ENCODE measurements at places on chromosomes 3 and 15.
A peak's percentile ranks its signal among the peaks of the same experiment; 100 is the strongest.

GRCh38 chr3:13702286-13702685, 153.4 kb downstream of the FBLN2 start:
- DNase-seq, result no peak

- DNase-seq, result no peak
Observed at GRCh38 chr3:174986685-174987084, 127.6 kb downstream of the NAALADL2 start.

- peak; percentile 58 for DNase-seq
Observed at GRCh38 chr3:73100741-73101559, 39.5 kb downstream of the EBLN2 start.

DNA sequence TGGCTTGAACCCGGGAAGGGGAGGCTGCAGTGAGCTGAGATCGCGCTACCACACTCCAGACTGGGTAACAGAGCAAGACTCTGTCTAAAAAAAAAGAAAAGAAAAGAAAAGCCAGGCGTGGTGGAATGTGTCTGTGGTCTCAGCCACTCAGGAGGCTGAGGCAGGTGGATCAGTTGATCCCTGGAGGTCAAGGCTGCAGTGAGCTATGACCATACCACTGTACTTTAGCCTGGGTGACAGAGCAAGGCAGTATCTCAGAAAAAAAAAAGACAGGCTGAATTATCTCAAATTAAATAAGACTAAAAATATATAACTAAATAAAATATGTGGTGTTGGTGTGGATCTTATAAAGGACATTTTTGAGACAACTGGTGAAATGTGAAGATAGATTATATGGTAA, 20.6 kb downstream of the SMARCC1 start:
- no peak for DNase-seq

GRCh38 chr15:60917461-60918145, 311.5 kb downstream of the RORA start:
- DNase-seq, result no peak

DNA sequence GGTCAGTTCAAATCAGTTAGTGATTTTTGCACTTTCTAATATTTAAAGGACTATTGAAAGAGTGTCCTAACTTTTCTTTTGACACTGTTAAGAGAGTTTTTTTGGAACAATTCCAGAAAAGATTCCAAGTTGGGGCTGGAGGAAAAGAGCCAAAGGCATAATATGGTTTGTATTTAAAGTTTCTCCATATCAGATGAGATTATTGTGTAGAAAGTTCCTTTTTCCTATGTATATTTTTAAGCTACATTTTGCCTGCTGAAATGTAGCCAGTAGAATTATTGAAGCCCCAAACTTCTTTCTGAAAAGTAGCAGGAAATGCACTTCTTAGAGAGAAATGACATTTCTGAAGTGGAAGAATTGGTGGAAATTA, 136.5 kb upstream of the TSC22D2 start:
- DNase-seq, result no peak

Measured in activated naive CD8-positive, alpha-beta T cell treated with anti-CD3 and anti-CD28 coated beads for 36 hours (primary cell).